Germinal center (tissue), 1 donor: ENCODE measurements at places on chromosomes 16 and 17.

- no peak for DNase-seq
Measured at GRCh38 chr16:88605186-88606147, 32.9 kb upstream of the IL17C start.

DNA sequence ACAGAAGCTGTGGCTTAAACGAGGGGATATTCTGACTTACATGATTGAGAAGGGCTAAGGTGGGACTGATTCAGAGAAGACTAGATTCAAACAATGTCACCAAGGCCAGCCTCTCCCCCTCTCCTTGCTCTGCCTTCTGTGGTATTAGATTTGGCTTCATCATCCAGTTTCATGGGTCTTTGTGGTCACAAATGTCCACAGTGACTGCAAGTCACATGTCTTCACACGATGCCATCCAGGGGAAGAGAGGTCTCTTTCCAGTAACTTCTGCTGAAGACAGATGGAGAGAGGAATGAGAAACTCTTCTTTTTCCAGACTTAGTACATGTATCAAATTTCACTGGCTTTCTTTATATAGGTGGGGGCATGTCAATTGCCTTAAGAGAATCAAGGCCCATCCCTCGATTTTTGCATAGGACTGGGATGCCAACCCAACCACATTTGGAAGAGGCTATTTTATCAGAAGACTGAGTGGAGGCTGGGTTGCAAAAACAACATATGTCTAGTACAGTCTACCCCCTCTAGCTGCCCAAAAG is 57.3 kb upstream of the HNF1B start:
- no peak for DNase-seq

GRCh38 chr17:30519166-30519565 is 42.0 kb downstream of the GOSR1 start:
- DNase-seq = no peak

- DNase-seq = no peak
Measured at GRCh38 chr17:16301963-16302855, 51.1 kb downstream of the CENPV start.

GRCh38 chr17:16131593-16131992 is 83.7 kb downstream of the NCOR1 start:
- no peak for DNase-seq

- DNase-seq = no peak
Measured at GRCh38 chr16:3696425-3697218, 20.7 kb downstream of the TRAP1 start.

DNA sequence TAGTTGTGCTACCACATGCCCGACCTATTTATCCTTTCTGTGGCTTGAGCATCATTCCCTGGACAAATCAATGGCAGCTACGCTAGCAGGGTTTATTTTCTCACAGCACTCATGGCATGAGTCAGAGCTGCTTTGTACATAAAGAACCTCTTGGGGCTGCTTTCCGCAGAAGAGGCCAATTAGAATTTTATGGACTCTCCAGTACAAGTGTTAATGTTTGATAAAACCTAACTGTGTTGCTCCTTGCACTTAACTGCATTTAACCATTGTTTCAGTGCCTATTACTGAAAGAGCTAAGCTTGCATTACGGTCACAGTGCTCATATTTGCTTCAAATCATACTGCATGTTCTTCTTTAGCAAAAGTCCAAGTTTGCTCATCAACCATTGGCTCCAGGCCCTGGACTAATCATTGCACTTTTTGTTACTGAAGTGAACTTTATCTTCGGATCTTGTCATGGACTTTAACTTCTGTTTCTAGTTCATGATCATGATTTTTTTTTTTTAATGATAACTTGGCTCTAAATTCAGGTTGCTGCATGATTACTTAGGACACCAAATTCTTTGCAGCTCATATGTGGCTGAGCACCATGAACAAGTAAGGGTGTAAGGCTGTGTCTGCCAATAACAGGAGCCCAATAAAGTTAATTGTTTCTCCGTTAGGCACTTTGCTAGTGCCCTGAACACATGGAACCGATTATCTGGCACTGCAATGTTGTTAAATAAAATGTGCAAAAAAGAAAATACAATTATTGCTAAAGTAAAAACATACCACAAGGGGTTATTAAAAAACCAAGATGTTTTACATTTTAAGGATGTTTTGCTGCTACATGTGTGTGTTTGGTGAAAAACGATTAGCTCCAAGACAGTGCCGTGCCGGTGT is 492.2 kb downstream of the KCNJ2 start:
- no peak for DNase-seq
